ENCODE measurements at places on chromosomes 12 and 14.

GRCh38 chr12:51620448-51620847 is 29.4 kb downstream of the SCN8A start:
- DNase-seq: no peak

DNA sequence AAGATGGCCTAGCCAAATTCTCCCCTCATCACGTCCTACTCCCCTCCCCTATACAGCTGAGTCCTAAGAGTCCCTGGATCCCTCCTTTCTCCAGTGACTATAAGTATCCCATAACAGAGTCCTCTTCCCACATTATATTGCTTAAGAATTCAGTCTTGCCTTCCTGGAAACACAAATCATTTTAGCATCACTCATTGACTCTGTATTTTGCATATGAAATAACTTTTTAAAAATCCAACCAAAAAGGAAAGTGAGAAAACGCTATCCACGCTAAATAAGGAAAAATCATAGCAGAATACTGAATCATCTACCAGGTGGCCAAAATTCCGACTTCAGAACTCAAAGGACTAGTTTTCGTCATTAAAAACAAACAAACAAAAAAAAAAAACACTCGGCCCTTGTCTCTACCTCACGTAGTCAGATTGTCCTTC is 130.2 kb downstream of the GCH1 start:
- no peak for DNase-seq

- peak; percentile 63 for DNase-seq
These were observed 114.5 kb downstream of the EGLN3 start for GRCh38 chr14:33836203-33836899.

DNA sequence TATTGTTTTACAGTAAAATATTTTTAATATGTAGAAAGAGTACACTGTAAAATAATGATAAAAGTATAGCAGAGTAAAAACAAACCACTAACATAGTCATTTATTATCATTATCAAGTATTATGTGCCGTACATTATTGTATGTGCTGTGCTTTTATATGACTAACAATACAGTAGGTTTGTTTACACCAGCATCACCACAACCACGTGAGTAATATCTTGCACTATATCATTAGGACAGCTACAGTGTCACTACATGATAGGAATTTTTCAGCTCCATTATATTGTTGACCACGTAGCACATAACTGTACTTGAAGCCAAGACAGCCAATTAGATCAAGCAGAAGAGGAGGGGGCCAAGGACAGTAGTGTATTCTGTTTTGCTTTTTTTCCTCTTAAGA is 415.4 kb downstream of the RAD51B start:
- DNase-seq: no peak

DNA sequence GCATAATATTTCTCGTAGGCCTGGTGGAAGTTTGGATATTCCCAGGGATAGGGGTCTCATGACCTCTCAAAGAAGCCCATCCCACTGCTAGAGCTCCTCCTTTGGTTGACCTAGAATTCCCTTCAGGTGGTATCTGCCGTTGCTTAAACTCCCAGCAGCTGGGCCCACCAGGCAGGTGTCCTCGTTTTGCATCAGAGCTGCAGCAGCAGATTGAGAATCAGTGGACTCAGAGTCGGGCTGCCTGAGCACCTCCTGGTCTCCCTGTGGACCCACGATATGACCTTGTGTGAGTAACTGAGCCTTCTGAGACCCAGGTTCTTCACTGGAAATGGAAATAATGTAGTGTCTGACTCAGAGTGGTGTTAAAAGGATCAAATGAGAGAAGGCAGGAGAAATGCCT is 132.7 kb downstream of the PAPOLA start:
- no peak for DNase-seq

Measured in NCI-H526 treated with DMSO at 0.1 percent for 48 hours (cell line).